Activated naive CD4-positive, alpha-beta T cell (primary cell): ENCODE measurements at places on chromosomes 13 and 19.
A peak's percentile ranks its signal among the peaks of the same experiment; 100 is the strongest.

GRCh38 chr19:15177269-15178116, 23.3 kb downstream of the NOTCH3 start:
- DNase-seq: peak; percentile 69

- no peak for DNase-seq
Measured at GRCh38 chr13:31949486-31949885, 82.1 kb upstream of the FRY start.

- no peak for DNase-seq
Measured at GRCh38 chr13:57582032-57582431, 49.5 kb upstream of the PCDH17 start.

- DNase-seq: no peak
Measured at GRCh38 chr19:7866399-7867091, 7.6 kb downstream of the PRR36 start.

GRCh38 chr13:112366907-112367646, 9.1 kb upstream of the SPACA7 start:
- no peak for DNase-seq

- no peak for DNase-seq
Measured at GRCh38 chr19:39263912-39264305, 4.3 kb upstream of the IFNL2 start.

GRCh38 chr13:39765801-39766463, 110.5 kb downstream of the COG6 start:
- DNase-seq: no peak

DNA sequence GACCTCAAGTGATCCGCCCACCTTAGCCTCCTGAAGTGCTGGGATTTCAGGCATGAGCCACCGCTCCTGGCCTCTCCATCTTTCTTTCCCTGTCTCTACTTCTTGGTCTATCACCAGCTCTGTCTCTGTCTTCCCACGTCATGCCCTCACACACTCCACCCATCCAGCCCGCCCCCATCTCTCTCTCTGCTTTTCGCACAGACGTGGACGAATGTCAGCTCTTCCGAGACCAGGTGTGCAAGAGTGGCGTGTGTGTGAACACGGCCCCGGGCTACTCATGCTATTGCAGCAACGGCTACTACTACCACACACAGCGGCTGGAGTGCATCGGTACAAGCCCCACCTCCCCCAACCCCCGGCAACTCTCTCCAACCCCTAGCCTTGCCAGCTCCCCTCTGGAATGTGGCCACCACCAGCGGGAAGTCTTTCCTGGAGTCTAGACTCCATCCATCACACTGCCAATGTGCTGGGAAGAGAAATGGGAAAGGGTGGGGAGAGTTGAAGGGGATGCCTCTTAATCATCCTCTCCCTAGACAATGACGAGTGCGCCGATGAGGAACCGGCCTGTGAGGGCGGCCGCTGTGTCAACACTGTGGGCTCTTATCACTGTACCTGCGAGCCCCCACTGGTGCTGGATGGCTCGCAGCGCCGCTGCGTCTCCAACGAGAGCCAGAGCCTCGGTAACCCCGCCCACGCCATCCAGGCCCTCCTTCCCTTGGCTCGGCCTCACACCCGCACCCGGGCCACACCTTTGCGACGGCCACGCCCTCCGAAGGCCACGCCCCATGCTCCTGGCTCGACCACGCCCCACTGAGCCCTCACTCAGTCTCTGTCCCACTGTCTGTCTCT, 22.5 kb downstream of the LTBP4 start:
- no peak for DNase-seq

DNA sequence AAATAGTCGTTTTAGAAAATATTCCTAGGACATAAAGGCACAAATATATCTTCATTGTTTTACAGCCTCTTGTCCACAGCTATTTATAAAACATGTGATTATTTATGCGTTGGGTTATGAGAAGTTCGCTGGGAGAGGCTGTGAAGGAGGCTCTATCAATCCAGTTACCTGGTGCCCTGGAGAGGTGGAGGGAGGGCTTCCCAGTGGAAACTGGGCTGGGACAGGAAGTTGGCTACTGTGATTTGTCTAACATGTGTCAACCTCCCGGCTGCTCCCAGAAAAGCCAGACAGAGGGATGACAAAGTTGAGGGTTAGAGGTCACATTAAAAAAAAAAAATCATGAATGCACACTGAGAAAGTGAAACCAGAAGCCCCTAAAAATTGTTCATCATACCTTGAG, 346.5 kb downstream of the ZNF536 start:
- no peak for DNase-seq

DNA sequence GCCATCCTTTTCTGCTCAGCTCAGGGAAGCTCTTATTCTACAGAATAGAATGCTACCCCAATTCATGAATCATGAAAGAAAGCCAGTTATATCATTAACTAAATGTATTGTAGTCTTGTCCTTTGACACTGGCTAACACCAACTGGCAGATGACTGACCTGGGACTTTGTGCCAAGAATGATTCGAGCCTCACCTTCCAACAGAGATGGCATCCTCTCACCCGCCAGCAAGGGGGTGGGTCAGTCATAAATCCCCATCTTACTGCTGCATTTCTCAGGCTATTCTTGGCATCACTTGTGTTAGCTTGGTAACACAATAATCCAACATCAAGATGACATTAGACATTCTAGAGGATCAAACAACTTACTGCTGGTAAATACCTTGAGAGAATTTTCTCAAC, 1239.8 kb upstream of the MIR17HG start:
- no peak for DNase-seq

DNA sequence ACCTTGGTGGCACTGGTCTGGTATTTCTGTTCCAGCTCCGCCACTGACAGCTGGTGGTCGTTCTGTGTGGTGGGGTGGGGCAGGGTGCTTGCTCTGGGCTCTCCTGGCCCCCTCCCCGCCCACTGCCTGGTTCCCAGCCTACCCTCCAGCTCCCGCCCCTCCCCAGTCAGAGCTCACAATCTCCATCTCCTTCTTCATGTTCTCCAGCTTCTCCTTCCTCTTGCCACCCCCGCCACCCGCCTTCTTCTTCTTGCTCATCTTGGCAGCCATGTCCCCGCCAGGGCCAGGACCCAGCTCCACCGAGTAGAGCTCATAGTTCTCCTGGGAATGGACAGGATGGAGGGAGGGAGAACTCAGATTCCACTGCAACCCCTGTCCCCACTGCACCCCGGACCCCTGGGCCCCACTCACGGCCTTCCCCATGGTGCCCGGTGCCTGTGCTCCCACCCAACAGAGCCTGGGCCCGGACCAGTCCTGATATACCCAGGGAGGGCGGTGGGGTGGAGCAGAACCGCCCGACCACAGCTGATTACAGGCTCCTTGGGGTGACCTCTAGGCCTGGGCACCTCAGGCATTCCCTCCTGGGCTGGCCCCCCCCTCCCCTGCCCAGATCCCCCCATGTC, at the start of gene ATP4A:
Gene ATP4A, minus strand, starts transcription at position 452 of the 623 bp plus-strand sequence. Its CDS starts 29 bp downstream, at position 423.
- DNase-seq: no peak

GRCh38 chr13:27200413-27201070, 28.9 kb upstream of the USP12 start:
- no peak for DNase-seq

- DNase-seq: no peak
Measured at GRCh38 chr13:106274551-106275203, 260.8 kb downstream of the EFNB2 start.

- DNase-seq: no peak
Measured at GRCh38 chr19:2252797-2253105, 3.5 kb downstream of the JSRP1 start.

- no peak for DNase-seq
Measured at GRCh38 chr13:106873810-106874209, 305.9 kb upstream of the ARGLU1 start.
